ENCODE measurements at places on chromosomes 13 and 19. TPM values are rescaled to one million over a fixed set of nuclear protein-coding genes. Genes with fewer than 3 reads are reported as not detected.

CPB2 gene
- not detected for polyA plus RNA-seq

TMEM221 gene
- 0.06 TPM for polyA plus RNA-seq

PTPRH gene
- 5.5 TPM for polyA plus RNA-seq

IGFL2 gene
- polyA plus RNA-seq, result 1.1 TPM

SULT2A1 gene
- polyA plus RNA-seq, result not detected

PEG3 gene
- polyA plus RNA-seq, result 2.2 TPM

STARD13 gene
- 13.3 TPM for polyA plus RNA-seq

EFNB2 gene
- polyA plus RNA-seq, result 18.3 TPM
